Anterior cingulate cortex (tissue), 58 donors: ENCODE measurements at places on chromosomes 1 and 21.

DNA sequence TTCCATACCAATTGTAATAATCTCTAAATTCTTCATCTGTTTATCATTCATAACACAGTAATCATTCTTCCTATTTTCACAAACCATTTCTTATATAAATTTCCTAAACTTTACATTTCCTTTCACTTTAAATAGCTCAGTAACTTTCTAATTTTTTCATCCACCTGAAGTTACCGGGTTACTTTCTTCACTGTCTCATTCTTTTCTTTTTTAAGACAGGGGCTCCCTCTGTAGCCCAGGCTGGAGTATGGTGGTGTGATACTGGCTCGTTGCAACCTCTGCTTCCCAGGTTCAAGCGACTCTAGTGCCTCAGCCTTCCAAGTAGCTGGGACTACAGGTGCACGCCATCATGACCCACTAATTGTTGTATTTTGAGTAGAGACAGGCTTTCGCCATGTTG, 41.3 kb downstream of the RERE start:
- no peak for DNase-seq

DNA sequence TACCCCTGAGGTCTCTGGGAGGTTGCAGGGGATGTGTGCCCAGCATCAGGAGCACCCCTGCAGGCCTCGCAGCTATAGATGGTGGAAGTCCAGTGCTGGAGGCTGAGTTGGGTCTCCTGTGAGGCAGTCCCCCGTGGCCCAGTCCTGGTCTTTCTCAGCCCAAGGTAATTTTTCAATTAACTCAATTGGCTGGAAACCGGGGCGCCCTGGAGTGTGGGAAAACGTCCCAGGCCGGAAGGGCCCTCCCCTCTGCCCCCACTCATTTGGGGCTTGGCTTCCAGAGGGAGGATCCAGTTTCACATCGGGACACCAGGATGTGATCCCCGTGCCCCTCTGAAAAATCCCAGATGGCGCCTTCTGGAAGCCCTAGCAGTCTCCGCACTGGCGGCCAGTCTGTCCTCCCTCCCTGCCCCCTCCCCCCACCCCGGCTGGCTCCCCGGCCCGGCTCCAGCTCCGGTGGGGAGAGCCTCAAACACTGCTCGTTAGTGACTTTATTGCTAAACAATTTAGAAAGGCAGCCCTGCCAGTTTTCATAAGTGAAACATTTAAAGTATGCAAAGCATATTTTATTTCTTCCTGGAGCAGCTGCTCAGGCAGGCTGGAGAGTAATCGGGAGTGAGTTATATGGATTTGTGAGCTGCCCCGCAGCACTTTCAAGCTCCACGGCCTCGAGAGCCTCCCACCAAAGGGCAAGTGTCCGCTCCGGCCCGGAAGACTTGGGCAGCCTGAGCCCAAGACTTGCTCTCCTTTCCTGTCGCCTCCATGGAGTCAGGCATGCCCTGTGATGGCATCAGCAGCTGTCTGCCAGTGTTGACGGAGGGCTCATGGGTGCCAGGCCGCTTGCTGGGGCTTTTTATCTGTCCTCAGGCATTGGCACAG, 208.2 kb upstream of the TMEM51 start:
- peak; percentile 55 for DNase-seq

DNA sequence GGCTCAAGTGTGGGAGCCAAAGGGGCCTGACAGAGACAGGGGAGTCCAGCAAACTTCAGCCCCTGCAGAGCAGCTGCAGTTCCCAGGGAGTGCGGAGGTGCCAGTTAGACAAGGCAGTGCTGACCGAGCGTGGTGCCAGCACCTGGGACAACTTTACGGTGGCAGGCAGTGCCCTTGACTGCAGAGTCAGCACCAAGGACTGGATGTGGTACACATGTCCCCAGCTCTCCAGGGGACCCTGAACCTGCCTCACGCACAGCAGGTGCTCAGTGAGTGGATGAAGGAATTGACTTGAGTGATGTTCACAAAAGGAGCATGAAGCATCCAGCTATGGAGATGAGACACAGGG, 296.5 kb downstream of the SIPA1L2 start:
- DNase-seq = no peak

GRCh38 chr1:45952072-45952471, 148.7 kb downstream of the MAST2 start:
- DNase-seq = no peak

DNA sequence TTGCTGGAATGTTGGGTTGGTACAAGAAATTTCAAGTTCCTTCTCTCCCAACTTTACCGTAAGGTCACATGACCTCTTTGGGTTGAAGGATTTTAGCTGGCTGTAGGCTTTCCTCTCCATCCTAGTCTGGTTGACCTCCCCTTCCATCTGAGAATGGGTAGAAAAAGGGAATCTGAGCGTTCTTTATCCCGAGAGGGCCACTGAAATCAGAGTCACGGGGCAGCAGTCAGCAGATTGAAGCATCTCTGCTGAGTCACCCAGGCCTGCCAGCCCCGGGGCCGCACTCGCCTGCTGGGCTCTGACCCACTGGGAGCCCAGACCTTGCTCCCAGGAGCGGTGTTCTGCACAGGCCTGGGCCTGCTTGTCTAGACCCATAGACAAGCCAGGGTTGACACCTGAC, 31.0 kb downstream of the TMCC2 start:
- DNase-seq = no peak

DNA sequence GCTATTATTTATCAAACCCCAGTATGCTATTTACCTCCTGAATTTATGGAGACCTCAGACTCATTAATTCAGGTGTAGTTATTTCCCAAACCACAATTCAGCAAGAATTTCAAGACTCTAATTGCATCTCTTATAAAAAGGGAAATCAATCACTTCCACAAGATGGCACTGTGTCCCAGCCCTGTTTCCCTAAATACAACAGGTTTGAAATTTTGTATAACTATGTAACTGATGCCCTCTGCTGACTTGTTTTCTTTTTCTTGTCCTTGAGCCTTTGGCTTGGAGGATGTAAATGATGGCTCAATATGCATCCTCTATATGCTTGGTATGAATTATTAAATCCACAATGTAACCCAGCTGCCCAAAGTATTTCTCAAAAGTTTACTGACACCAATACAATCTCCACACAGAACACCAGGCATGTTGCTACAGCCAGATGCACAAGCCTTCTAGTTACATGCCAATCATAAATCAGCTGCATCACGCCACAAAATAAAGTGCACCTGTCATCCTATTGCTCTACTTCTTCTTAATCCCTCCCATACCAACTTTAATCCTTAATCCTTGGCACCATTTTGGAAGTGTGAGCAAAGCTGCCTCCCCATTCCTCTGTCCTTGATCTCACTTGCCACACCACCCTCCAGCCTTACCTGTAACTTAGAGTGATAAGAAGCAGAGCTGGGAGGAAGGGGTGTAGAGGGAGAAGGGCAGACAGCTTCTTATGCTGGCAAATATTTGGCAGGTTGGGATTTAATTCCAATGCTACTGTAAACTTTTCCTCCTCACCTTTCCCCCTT, 9.0 kb downstream of the C1orf105 start:
- DNase-seq = no peak
